ENCODE measurements at places on chromosomes 7 and 10. TPM values are rescaled to one million over a fixed set of nuclear protein-coding genes. Genes with fewer than 3 reads are reported as not detected.
A peak's percentile ranks its signal among the peaks of the same experiment; 100 is the strongest.

The TAC1 gene
- not detected for total RNA-seq

The SP8 gene
- 2.5 TPM for total RNA-seq

GRCh38 chr10:97713339-97713825 lies at the start of gene MARVELD1:
Gene MARVELD1, plus strand, starts transcription at chr10:97713730. Its CDS starts 147 bp downstream, at chr10:97713877.
- H3K4me1 ChIP-seq = peaks cover 17% of the 10 kb centered on the region
- no peaks in the 10 kb centered on the region for H3K27me3 ChIP-seq
- peak within 1 kb of the TSS; percentile 70 for H3K4me3 ChIP-seq
- no peaks in the 10 kb centered on the region for H3K36me3 ChIP-seq
- DNase-seq = peak; percentile 88

The DNMBP gene
- total RNA-seq = 6.4 TPM

GRCh38 chr10:10991144-10991543 lies 26.5 kb upstream of the CELF2 start:
- H3K36me3 ChIP-seq = no peaks in the 10 kb centered on the region
- no peaks in the 10 kb centered on the region for H3K4me1 ChIP-seq
- H3K4me3 ChIP-seq = no peak overlapping the region
- H3K27ac ChIP-seq = no peak overlapping the region
- H3K27me3 ChIP-seq = no peaks in the 10 kb centered on the region

DNA sequence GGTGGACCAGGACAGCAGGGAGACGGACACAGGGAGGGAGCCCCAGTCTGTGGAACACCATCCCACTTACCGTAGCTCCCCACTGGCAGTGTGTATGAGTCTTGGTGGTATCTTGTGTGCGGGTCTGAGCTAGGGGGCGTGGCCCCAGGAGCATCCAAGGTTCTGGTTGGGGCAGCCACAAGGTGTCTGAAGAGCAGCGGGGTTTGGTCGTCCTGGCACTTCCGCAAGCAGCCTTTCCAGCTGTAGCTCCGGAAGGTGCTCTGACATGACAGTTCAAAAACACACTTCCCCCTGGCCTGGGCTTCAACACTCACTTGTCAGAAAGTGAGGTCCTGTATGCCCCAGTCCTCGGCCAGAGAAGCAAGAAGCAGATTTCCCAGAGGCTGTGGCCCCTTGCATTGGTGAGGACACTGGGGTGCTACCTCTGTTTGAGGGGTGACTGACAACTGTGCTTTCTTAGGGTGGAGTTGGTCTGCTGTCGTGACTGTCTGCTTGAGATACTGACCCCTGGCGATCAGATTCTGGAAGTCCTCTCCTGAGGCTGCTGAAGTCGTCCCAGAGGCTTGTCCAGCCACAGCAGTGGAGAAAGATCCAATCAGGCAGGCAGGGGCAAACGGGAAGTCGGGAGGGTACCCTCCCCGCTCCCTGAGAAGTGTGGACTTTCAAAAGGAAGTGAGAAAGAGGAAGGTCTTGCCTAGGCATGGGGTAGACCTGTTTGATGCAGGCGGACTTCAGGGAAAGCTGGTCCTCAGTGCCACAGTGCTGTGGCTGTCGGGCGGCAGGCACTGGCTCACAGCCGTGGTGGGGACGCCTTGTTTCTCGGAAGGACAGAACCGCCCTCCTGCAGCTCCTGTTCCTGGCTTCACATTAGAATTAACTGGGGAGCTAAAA lies 51.4 kb upstream of the PFKFB3 start:
- no peak for DNase-seq
- no peaks in the 10 kb centered on the region for H3K27me3 ChIP-seq

- H3K4me1 ChIP-seq = no peaks in the 10 kb centered on the region
- H3K27ac ChIP-seq = no peak overlapping the region
- H3K4me3 ChIP-seq = no peak overlapping the region
- no peaks in the 10 kb centered on the region for H3K36me3 ChIP-seq
Observed at GRCh38 chr7:108604307-108605077, 34.8 kb downstream of the DNAJB9 start.

Data from SJCRH30 (cell line).